Right ventricle myocardium inferior (tissue), 1 donor: ENCODE measurements at places on chromosomes 13 and 19. TPM values are rescaled to one million over a fixed set of nuclear protein-coding genes. Genes with fewer than 3 reads are reported as not detected.

LGI4 gene
- 10.0 TPM for total RNA-seq

ADGRL1 gene
- 27.0 TPM for total RNA-seq

- DNase-seq = no peak
Observed at GRCh38 chr19:51135986-51136762, 5.9 kb upstream of the SIGLEC7 start.

LAIR1 gene
- 9.1 TPM for total RNA-seq
